ENCODE measurements at places on chromosomes 1 and 21.

DNA sequence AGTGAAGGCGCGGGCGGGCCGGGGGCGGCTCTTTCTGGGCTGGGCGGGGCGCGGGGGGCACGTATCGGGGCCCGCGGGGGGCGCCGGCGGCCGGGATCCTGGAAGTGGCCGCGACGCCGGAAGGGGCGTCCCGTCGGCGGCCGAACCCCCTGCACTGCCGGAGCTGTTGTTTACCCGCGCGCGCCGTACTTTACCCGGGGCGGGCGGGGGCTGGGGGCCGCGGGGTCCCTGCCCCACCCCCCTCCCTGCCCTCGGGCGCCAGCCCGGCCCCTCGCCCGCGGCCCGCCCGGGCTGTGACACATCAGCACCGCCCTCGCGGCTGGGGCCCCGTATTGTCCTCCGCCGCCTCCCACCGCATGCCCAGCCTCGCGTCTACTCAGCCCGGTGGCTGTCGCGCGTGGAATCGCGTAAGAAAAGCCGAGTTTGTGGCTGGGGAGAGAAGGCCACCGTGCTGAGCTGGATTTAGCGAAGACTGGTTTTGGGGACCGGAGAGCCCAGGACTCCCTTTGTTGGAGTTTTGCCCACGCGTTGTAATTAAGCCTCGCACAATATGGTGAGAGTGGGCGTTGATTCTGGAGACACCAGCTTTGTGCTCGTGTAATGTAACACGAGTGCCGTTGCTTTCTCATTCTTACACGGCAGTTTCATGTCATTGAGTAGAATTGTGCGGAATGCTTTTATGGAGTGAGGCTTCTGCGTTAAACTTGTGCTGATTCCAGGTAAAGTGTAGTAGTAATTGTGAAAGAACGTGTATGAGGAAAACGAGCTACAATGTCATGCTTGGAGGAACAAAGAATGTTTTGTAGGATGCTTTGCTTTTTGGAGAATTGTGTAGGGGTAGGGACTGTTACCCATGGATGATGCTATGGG lies 559 bp downstream of the BACH1 start:
- DNase-seq = no peak

- peak; percentile 32 for DNase-seq
Observed at GRCh38 chr1:106268070-106268469, 788.4 kb upstream of the PRMT6 start.

- DNase-seq = no peak
Observed at GRCh38 chr21:31162827-31163226, 124.6 kb upstream of the KRTAP19-8 start.

DNA sequence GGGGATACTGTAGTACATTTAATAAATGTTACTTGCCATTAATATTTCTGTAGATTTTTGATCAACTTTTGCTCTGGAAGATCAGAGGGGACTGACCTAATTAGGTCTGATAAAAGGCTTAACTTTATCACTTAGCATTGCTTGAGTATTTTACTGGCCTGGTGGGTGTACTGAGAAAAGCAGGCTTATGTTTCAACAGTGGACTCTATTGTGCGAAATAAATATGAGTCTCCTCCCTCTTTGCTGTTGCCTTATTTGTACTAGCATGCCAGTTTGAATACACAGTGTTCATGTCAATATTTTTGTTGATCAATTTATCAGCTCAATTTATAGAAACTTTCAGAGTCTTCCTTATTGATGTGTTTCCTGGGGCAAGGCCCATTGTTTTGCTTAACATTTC lies 49.1 kb downstream of the EBNA1BP2 start:
- DNase-seq = no peak

DNA sequence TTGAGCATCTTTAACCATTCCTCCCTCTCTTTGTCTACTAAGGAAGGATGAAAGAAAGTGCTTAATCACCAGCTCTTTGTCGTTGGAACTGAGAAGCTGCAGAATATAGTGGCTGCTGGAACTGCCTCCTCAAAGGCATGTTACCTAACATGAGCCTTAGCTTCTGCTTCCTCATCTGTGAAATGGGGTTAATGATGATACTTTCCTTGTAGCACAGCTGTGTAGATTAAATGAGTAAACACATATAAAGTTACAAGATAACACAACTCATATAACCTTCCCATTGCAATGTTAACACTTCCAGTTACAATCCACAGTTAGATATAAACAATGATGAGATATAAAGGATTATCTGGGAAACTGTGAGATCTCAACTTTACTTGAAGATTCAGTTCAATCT lies 48.4 kb upstream of the ZNF326 start:
- DNase-seq = no peak

DNA sequence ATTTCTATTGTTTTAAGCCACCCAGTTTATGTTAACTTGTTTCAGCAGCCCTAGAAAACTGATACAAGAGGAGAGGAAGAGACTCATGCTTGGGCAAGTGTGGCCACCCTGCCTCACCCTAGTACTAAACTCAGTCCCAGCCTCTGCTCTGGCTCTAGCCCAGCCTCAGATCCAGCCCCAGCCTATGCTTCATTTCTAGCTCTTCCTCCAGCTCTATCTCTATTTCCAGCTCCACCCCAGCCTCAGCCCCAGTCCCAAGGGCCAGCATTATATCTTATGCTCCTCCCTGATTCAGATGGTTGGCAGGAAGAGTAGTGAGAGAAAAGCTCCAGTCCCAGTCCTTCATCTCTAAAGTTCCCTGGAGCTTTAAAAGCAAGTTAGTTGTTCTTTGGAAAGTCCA lies 535.5 kb downstream of the PTPRC start:
- DNase-seq = no peak

GRCh38 chr1:58779801-58780382 lies 4.0 kb downstream of the JUN start:
- DNase-seq = peak; percentile 84

DNA sequence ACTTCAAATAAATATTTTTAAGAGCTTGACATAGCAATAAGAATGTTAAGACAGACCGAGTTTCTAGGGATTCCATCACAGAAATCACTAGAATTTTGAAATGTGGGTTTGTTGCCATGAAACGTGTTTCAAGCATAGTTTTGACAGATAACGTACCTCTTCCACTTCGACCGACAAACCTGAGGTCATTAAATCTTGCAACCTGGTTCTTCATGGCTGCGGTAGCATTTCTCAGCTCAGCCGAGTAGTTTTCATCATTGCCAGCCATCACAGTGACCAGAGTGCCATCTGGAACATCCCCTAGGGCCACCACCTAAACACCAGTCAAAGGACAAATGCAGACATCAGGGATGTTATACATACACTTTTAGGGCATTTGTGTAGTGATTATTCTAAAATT lies 168.7 kb downstream of the RUNX1 start:
- no peak for DNase-seq

DNA sequence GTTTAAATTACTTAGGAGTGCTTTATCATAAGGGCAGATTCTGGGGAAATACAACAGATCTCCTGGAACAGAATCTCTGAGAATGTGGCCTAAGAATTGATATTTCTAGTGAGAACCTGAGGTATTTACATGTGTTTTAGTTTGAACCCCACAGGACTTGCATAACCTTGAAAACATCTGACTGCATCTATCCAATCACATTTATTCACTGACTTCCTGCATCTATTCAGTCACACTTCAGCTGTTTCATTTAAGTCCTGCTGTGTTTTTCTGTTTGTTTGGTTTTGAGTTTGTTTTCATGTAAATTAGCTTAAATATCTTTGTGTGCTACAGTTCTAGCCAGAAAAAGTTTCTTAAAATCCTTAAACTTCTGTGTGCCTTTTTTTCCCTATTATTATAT lies 1260.7 kb downstream of the PLA2G4A start:
- no peak for DNase-seq

DNA sequence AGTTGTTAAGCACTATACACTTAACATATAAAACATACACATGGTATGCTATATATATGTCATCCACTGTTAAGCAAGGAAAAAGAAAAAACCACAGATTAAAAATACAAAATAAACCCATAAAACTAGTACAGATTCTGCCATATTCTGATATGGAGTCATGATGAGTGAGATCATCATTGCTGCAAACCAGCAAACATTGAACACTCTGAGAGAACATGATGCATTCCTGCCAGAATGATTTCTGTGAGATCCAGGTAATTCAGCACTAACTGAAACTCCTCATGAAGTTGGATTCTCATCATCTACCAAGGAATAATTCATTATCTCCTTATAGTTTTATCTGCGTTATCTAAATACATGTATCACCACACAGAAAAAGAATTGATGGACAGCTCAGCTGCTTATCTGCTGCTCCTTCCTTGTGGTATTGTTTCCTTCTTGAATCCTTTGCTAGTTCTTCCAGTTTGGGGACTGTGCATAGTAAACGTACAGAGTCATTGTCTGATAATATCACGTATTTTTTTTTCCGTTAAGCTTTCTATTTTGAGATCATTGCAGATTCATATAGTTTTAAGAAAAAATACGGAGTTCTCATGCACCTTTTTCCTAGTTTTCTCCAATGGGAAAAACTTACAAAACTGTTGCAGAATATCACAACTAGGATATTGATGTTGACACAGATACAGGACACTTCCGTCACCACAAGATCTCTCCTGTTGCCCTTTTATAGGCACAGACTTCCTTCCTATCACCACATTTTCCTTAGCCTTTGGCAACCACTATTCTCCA lies 9.3 kb downstream of the RAB4A start:
- DNase-seq = no peak

- DNase-seq = no peak
Observed at GRCh38 chr1:44408632-44409602, 3.9 kb downstream of the RNF220 start.

DNA sequence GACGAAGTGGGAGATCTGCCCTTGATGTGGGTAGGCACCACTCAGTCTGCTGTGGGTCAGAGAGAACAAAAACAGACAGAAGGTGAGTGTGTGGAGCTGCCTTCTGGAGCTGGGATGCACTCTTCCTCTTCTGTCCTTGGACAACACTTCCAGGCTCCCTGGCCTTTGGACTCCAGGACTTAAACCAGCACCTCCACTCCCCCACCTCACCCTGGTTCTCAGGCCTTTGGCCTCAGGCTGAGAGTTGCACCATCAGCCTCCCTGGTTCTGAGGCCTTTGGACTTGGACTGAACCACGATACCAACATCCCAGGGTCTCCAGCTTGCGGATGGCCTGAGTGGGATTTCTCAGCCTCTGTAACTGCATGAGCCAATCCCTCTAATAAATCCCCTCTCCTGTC lies 68.1 kb upstream of the STUM start:
- no peak for DNase-seq

DNA sequence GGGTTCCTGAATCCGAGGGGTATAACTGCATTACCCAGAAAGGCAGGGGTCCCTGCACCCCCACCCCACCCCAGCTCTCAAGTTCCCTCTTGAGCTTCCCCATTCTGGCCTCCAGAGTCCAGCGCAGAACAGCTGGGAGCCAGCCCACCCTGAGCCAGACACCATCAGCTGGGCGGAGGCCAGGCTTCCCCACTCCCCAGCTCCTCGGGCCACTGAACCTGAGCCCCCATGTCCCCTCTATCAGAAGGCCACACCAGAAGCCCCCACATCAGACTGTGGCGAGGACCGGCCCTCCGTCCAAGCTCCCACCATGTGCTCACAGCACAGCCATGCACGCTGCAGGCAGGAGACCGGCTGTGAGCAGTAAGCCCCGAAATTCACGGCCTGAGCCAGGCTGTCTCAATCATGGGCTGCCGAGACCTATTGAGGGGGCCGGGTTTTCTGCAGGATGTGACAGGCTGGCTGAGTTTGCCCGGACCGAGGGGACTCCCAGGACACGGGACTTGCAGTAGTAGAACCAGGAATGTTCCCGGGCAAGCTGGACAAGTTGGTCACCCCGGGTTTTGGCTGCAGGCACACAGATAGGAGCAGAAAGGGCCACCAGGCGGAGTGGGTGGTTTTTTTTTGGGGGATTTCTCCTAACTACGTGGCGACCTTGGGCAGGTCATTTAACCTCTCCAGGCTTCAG lies 25.5 kb upstream of the TNFRSF1B start:
- no peak for DNase-seq

- DNase-seq = no peak
Observed at GRCh38 chr1:12436817-12437599, 181.0 kb downstream of the DHRS3 start.

DNA sequence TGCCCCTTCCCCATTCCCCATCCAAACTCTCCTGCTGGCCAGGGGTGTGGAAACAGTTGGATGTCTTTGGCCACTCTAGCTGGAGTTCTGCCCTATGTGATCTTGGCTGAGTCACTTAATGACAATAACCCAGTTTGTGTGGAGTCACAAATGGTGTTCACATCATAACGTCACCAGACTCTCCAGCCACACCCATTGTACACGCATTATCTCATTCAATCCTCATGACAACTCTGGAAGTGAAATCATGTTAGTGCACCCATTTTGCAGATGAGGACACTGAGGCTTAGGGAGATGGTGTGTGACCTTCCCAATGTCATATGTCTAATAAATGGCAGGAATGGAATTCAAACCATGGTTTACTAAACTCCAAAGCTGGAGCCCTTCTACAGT lies 1.2 kb upstream of the CDA start:
- DNase-seq = no peak

DNA sequence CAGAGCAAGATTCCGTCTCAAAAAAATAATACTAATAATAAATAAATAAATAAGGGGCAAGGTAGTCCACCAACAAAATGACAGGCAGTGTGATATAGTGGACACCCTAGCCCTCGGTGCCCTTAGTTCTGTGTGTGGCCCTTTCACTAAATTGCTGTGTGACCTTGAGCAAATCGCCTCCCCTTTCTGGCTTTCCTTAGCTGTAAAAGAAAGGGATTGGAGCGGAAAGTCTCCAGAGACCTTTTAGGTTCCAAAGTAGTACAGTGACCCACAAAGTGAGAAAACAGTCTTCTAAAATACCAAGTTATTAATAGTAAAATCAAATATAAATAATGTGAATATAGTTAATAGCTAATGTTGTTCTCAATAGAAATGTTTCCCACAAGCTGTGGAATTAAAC lies 7.6 kb downstream of the LMNA start:
- no peak for DNase-seq

GRCh38 chr1:26838474-26839338 lies 12.2 kb downstream of the ZDHHC18 start:
- DNase-seq = no peak

- DNase-seq = no peak
Observed at GRCh38 chr1:1156140-1157032, 17.3 kb upstream of the TTLL10 start.

DNA sequence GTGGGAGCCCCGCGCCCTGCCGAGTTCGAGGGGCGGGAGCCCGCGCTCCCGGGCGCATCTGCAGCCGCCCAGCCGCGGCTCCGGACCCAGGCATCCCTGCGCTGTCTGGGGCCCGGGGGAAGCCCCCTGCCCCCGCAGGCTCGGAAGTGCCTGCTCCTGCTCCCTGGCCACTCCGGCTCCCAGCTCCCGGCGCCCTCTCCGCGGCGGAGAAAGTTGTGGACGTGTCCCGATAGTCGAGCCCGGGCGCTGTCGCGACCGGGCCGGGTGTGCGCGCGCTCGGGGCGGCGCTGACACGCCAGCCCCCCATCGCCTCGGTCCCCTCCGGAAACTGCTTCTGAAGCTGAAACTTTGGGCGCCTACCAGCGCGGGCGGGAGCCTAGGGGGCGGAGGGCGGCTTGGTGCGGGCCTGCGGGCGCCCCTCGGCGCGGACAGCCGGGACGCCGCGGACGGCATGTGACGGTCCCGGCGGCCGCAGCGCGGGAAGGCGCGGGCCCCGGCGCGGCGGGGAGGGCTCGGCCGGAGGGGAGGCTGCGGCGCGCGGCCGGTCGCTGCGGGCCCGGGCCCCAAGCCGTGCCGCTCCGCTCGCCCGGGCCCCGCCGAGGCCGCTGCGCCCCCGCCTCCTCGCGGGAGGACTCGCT lies 515 bp downstream of the MAN1C1 start:
- no peak for DNase-seq

Measured in NCI-H446 treated with DMSO at 0.1 percent for 48 hours (cell line).